ENCODE measurements at places on chromosomes 1 and 21.

DNA sequence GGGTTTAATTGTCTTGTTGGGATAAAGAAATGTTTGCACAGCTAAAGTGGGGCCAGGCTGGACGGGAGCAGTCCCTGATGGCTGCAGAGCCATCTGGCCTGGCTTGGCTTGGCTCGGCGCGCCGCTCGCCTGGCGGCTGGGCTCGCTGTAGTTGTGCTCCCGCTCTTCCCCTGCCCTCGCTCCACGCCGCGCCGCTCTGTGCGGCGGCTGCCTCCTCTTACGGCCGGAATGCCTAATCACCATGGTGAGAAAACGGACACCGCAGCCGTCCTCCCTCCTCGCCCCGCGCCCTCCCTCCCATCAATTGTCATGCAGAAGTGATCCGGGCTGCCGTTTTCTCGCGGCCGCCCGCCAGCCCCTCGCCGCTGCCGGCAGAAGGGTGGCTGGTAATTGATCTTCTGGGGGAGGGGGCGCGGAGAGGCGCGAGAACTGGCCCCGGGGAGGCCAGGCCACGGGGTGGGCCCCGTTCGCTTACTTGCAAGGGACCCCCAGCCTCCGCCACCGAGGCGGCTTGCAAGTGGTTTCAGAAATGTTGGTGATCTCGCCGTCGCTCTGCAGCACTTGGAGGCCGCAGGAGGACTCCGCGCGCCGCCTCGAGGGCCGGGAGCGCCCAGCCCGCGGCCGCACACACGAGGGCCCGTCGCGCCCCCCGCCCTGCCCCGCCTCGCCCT, 12.4 kb downstream of the RNF220 start:
- DNase-seq: peak; percentile 84

DNA sequence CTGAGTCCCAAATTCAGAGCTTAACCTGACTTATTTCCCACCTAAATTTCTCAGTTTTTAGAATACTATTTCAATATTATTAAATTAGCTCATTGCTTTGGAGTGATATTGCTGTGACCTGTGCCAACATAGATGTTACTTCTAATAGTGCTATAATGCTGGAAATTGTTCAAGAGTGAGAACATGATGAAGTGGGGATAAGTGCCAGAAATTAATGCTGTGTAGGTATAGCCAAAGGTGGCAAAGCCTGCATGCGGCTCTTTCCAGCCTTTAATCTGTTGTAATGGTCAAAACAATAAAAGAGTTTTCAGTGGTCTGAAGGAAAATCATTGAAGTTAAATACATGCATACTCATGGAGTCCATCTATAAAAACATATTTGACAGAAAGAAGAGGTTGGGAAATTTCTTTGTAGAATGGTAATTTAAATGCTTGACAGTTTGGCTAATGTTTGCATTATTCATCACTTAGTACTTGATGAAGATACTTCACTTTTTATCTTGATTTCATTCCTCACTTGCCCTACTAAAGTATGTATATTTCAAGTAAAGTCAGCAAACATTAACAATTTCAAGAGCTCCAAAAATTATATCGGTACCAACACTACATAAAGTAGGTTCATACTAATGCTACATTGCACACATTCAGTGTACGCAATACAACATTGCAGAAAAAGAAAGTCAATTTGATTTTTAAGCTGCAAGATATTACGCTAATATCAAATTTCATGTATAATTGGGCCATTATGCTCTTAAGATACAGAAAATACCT, 82.1 kb downstream of the OLFM3 start:
- DNase-seq: no peak

DNA sequence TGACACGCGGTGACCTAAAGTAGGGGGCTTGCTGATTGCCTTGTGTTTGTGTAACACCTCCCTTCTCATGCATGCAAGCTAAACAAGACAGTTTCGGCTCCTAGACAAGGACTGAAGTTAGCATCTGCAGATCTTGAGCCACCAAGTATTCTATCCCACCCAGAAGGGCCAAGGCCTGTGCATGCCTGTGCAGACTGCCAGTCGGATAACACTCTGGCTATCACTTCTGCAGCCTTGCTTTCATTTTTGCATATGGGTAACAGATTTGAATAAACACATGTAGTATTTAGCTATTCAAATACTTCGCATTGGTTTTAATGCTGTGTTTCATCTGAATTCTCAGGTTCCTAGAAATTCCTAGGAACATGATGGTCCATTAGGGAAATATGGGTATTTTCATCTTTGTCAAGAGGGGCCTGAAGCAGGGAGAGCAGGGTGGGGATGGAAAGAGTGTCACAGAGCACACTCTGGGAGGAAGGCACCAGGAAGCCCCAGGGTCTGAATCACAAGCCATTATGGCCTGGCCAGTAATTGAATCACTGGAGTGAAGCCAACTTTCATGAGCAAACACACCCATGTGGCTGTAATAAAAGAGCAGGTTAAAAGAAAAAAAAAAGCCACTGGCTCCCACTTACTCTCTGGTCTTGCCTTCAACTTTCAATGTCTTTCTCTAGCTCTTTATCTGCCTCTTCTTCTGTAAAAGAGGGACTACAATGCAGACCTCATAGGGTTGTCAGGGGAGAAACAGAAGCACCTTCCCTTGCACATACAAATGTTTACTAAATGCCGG, 28.3 kb downstream of the GADD45A start:
- DNase-seq: peak; percentile 70

DNA sequence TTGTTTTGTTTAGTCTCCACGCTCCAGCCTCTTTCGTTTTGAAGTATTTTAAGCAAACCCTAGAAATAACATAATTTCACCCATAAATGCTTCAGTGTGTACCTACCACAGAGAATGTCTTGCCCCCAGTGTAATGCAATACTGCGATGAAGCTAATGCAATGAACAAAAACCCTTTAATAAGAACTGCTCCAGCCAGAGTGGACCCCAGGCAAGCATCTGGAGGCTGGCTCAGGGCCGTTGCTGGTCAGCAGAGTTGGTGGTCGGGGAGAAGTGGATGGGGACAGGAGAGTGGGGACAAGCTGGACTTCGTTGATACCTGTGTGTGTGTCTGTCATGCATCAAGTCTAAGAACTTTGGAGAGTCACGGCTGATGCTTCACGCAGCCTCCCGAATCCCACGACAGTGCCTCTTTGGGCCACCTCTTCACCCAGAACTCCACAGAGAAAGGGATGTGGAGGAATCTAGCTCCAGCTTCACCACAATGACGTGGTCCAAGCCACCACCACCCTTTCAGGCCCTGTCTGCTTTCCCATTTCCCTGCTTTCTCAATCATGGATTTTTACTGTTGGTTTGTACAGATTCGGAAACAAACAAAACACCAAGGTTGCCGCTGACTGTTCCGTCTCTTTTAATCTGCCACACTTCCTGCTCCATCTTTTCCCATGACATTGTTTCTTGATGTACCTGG, 108.6 kb upstream of the ERRFI1 start:
- no peak for DNase-seq

GRCh38 chr1:12232221-12232620, 2.4 kb downstream of the VPS13D start:
- DNase-seq: no peak

DNA sequence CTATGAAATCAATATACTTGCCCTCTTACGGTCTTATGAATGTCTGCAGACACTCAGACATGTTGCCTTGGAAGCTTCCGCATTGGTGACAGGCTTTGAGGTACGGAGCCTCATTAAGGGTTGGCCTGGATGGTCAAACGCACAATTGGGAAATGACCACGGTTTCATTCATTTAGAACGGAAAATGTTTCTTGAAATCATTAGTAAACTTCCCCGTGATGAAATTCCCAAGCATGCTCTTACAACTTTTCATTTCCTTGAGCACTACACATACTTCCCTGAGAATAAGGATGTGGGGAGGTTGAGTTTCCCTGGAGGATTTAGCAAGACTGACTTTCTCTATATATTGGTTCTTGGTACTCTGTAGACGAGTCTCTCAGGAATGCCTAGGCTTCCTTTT, 146.3 kb downstream of the HLX start:
- no peak for DNase-seq

DNA sequence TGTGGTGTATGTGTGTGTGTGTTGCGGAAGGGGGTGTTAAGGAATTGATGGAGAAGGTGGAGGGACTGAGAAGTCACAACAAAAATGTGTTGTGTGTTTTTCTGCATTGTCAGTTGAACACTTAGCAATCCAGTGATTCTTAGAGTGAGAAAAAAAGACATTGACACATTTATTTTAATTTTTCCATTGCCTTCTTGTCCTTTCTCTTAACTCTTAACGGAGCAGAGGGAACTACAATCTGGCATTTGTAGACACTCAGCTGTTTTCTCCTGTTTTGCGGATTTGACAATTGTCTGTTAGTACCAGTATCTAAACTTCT, 725 bp downstream of the C1orf53 start:
- no peak for DNase-seq

- peak; percentile 44 for DNase-seq
Measured at GRCh38 chr1:119010201-119010600, 22.1 kb upstream of the TBX15 start.

DNA sequence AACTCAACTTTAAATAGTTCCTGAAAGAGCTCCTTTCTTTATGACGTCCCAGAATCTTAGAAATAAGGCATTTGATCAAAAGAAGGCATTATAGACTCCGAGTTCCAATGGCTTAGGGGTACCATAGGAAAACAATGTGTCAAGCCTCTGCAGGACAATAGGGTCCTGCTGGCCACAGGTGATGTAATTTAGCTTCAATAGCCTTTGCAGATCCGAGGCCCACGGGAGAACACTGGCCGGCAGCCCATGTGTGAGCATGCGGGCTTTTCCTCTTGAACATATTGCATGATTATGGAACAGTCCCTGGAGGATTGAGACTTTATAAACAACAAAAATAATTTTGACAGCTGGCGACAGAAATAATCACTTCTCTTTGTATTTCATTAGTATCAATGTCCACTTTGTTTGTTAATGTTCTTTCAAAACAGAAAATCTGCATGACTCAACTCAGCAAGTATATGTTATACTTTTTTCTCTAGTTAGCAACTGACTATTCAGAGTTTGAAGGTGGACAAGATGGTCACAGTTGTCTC, 49.0 kb upstream of the NR5A2 start:
- no peak for DNase-seq

DNA sequence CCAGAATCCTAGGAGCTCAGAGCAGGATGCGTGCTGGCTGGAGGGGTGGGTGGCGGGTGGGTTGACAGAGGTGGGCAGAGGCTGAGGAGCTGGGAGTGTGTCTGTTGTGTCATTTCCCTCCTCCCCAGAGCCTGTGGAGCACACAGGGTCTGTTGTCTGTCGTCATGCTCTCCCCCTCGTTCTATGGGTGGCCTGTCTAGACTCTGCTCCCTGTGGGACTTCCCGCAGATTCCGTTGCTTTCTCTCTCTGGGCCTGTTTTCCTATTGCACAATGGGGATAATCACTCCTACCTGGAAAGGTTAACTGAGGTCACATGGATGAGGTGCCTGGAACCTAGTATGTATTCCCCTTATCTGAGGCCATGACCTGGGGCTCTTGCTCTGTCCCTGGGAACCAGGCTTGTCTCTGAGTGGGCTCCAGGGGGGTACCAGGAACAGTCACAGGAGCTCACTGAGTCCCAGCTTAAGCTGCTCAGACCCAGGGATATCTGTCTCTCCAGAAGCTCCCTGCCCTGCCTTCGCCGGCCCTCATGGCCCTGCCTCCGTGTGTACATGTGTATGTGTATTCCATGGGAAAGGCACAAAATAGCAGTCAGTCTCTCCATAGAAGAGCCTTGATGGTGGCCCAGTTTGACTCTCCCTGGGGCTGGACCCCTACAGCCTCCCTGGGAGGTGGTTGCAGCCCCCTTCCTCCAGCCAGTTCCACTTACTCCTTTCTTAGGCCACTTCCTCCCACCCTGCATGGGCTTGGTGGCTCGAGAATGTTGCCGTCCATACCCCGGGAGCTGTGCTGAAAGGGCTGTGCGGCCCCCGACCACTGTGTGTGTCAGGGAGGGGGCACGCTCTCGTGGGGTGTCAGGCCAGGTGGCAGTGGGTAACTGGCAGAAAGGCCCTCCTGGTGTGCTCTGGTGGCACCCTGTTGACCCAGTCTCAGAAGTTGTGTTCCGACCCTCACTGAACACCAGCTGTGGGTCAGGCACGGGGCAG, 17.9 kb downstream of the PTPRF start:
- no peak for DNase-seq

GRCh38 chr1:155093911-155094621, 15.4 kb downstream of the EFNA3 start:
- peak; percentile 97 for DNase-seq

DNA sequence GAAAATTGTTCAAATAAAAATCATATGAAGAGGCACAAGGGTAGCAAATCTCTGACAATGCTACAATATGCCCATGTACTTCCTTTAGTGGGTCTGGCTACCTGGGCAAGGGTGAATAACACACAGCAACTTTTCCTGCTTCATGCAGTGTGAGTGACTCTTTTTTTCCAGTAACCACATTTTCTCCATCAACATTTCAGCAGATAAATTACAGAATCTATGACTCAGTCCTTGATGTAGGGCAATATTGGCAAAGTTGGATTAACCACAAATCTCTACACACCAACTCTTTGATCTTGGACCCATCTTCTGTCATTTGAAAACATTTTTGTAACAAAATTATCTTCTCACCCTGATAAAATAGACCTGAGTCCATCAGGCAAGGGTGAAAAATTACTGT, 31.7 kb downstream of the ERICH3 start:
- DNase-seq: no peak

DNA sequence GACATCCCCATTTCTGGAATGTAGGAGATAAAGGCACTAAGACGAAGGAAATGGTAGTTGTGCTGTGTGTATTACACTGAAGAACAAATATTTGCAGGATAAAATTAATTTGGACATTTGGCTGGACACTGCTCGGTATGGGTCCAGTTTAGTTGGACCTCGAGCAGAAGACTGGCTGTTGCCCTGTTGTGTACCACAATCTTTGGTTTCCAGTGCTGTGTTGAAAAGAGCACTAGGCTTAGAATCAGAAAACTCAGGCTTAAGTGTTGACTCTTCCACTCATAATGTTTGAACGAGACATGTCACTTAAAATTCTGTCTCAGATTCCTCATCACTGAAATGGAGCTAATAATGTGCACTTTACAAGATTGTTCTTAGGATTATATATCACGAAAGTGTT, 1.2 kb upstream of the ARPC5 start:
- no peak for DNase-seq

DNA sequence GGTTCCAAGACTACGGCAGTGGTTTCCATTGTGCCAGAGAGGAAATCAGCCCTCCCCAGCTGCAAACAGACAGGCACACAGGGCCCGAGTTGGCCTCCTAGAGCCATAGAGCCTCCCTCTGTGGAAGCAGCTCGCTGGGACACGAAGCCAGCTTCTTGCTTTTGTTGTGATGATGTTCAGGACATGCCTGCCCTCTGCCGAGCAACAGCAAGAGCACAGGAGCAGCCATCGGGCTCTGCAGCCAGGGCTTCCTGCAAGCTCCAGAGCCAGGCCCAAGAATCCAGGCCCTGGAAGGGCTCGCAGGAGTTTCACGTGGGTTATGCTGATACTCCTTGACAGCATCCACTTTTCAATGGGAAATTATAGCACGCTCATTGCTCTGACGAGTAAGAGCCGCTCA, 18.5 kb downstream of the NPHP4 start:
- no peak for DNase-seq
